Left lobe of liver (tissue), 2 donors: ENCODE measurements at places on chromosomes 4 and X.

GRCh38 chr4:169573889-169574288, 38.5 kb downstream of the NEK1 start:
- DNase-seq, result no peak

- no peak for DNase-seq
Measured at GRCh38 chrX:139078761-139079280, 367.3 kb upstream of the FGF13 start.

- DNase-seq, result no peak
Measured at GRCh38 chr4:185565696-185566095, 30.4 kb upstream of the PDLIM3 start.

DNA sequence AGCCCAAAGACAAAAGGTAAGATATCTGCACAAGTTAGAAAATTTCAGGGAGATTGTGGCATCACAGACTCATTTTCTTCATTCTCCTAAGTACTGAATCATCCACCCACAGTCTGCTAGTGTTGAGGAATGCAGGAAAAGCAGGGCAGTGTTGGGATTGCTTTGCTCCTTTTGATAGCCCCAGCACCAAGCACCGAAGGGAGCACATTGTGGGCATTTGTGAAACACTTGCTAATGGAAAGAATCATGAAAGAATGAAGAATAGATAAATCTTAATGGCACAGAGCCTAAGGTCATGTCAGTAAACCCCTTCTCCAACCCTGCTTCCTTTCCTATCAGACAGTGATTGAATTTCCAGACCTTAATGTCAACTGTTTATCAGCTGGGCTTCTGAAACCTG, 103.1 kb upstream of the GPRIN3 start:
- no peak for DNase-seq
